Stimulated activated CD4-positive, alpha-beta T cell treated with anti-CD3 and anti-CD28 coated beads, Interleukin-15, amount 100 ng/mL, for 1 hour (primary cell): ENCODE measurements at places on chromosomes 6 and 20.

GRCh38 chr6:40720375-40720748 lies 133.2 kb upstream of the LRFN2 start:
- no peak for DNase-seq

- no peak for DNase-seq
These were observed 113.9 kb upstream of the CST7 start for GRCh38 chr20:24835195-24835594.

- no peak for DNase-seq
These were observed 283.9 kb upstream of the RIMS1 start for GRCh38 chr6:71602385-71603007.

DNA sequence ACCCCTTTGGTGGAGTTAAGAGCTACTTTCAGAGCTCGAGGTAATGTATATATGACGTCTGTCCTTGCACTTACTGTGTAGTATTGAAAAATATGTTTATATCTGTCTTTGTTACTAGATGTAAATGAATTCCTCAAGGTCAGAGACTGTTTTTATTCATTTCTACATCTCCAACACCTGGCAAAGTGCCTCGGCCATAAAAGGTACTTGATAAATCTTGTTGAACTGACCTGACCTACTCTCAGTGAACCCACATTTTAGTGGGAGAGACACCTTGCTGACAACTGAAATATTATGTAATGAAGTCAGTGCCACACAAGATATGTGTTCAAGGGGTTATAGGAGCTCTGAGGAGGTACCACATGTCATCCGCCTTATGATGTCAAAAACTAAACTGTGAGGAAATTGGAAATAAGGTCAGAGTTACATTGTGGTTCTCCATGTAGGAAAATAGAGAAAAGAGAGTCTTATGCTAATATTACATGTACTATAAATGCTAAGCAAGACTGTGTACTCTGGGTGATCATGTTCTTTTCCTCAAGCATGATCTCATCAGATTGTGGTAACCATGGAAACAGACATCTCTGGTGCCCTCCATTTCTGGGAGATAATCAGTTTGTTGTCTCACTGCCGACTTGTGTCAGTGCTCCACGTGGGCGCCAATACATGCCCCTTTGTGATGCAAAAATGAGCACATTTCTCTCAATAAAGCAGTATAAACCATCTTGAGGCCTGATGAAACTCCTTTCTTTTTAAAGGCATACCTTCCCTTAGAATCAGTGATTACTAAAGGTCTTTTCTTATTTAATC lies 5.7 kb upstream of the TMEM30A start:
- no peak for DNase-seq

DNA sequence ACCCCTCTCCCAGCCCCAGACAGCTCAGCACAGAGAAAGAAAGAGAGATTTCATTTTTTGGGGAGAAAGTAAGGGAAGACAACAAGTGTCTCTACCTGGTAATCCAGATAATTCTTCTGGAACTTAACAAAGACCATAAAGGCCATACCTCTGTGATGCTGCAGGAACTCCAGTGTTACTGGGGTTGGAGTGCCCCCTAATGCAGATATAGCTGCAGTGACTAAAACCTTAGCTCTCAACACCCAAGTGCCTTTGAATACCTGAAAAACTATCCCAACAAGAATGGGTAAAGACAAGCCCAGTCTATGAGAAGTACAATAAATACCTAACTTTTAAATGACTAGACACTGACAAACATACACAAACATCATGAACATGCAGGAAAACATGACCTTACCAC lies 365.3 kb upstream of the PTCHD4 start:
- DNase-seq: no peak

DNA sequence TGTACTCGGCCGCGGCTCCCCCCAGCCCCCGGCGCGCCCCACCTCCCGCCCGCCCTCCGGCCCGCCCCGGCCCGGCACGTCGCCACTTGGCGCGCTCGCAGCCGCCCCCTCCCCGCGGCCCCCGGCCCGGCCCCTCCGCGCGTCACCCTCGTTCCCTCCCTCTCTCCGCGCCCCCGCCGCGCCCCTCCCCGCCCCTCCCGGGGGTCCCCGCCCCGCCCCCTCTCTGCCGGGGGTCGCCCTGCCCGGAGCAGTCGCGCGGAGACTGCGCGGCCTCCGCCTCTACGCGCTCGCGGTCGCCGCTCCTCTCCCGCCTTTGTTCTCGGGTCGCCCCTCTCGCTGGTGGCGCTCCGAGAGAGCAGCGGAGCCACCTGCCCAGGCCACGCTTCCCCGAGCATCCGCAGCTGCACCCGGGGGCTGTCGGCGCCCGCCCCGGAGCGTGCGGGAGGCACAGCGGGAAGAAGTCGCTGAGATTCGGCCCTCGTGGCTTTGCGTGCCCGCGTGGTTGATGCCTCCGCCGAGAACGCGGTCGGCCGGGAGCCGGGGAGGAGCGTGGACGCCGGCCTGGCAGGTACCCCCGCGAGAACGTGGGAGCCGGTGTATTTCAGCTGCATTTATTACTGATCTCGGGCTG lies at the start of gene PHF10:
PHF10 (minus strand) TSS at position 7 of the 631 bp plus-strand sequence. CDS start 569 bp downstream, outside the sequence.
- peak; percentile 74 for DNase-seq

GRCh38 chr20:44594730-44595129 lies 12.4 kb downstream of the PKIG start:
- no peak for DNase-seq

DNA sequence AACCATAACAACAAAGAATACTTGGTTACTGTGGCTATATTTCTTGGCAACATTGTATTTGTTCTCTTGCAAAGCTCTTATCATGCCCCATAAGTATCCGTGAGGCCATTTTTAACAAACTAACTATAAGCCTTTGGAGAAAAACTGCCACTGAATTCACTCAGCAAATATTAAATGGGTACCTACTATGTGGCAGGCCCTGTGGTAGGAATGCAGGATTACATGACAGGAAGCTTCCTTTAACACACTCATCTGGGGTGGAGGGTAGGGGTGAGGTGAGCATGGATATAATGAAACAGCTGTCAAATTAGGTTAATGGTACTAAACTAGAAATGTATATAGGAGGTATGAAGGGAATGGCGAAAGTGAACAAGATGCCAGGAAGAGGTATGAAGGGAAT lies 504.8 kb downstream of the MEI4 start:
- no peak for DNase-seq

DNA sequence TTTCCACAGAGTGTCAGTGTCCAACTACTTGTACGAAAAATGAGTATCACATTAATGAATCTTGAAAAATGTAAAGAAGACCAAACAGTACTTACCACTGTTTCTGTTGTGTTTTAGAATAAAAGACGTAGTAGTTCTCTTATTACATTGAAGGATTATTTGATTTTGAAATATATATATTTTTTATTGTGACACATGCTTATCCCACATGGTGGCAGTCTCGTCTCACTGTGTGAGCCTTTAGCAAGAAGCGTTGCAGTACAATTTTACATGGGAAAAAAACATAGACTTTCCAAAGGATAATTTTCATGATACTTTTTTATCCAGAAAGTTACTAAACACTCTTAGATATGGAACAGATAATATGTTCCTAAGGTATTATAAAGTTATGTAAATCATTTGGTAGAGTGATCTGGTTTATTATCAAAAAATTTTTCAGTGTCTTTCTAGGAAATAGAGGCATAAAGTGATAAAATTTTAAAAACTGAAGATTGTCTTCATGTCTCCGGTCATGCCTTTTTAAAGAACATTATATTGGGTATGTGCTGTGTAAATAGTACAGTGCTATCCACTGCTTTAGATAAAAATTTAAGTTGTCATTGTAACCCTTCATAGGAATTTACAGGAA lies 117.5 kb upstream of the SAMD5 start:
- DNase-seq: no peak

DNA sequence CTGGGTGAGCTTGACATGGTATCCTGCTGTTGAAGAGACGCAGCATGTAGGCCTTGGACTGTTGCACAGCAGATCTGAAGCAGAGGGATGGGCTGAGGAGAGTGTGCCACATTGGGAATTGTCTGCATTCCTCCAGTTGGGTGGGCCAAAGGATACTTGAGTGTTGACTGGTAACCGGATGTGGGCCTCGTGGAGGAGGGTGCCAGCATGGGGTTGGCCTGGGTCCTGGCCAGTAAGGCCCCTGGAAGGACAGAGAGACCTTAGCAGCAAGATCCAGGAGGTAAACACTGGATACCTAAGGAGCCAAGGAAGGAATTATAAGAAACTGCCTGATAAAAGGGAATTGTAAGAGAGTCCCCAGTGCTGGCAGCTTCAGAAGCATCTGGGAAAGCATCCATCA lies 76.9 kb downstream of the FIG4 start:
- no peak for DNase-seq

GRCh38 chr6:50264995-50265571 lies 215.4 kb upstream of the DEFB112 start:
- DNase-seq: no peak

DNA sequence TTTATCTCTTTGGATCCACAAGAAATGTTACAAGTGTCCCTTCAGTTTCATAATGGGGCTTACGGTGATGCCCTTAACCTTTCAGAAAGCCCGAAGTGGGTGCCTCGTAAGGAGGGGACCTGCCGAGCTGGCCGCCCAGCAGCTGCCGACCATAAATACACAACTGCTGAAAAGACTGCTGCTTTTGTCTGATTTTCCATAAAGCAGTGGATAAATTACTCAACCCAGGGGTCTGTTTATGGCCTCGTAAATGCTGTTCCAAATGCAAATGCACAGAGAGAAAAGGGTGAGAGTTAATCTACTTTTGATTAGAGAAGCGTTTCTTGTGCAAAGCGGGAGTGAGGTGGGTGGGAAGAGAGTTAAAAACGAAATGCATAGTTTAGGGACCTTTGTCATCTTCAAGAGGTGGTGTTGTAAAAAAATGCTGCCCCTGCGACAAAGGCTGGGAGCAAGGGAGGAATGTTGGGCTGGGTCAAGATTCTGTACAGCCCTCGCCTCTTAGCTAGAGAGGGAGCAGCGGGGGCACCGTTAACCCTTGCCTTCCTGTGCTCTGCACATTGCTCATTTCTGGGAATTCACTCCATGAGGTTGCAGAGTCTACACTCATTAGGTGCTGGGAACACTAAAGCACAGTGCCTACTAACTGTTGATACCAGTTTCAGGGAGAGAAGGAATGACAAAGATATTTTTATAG lies 112.0 kb upstream of the MTHFD1L start:
- DNase-seq: no peak

DNA sequence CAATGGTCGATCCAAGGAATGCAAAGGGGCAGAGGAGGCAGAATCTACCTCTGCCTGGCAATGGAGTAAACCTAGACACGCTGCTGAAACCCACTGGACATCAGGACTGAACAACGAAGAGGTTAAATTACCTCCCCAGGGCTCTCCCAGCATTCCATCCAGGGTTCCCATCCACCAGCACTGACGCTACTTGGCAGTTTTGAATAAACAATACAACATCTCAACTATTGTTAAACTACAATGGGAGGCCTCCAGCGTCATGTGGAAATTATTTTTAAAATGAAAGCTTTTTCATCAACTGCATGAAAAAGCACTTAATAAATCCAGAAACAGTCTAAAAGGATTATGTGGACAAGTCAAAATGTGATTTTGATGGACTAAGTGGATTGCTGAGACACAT lies 96.8 kb upstream of the NHSL1 start:
- DNase-seq: no peak

DNA sequence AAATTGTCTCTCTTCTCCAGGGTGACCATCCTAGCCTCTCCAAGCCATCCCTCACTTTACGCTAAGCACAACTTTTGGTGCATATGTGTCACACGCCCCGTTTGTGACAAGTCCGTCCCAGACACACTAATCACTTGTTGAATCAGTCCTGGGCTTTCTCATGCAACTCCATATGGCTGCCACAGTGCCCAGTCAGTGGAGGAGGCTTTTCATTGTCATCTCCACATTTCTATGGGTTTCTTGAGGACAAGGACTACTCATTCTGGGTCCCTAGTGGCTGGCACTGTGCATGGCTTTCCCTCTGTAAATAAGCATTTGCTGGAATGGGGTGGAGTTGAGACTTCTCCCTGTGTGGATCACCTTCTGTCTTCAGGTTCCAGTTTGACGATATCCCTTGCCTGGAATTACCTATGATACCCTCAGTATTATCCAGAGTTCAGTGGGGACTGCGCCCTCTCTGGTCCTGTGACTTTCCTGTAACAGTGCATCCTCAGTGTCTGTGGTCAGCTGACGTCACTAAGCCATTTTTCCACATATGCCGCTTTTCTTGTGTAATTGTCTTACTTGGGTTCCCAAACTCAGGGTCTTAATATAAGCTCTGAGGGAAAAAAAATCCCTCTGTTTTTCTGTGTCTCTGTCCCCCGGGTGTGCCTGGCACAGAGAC lies 59.8 kb upstream of the MYL9 start:
- no peak for DNase-seq

DNA sequence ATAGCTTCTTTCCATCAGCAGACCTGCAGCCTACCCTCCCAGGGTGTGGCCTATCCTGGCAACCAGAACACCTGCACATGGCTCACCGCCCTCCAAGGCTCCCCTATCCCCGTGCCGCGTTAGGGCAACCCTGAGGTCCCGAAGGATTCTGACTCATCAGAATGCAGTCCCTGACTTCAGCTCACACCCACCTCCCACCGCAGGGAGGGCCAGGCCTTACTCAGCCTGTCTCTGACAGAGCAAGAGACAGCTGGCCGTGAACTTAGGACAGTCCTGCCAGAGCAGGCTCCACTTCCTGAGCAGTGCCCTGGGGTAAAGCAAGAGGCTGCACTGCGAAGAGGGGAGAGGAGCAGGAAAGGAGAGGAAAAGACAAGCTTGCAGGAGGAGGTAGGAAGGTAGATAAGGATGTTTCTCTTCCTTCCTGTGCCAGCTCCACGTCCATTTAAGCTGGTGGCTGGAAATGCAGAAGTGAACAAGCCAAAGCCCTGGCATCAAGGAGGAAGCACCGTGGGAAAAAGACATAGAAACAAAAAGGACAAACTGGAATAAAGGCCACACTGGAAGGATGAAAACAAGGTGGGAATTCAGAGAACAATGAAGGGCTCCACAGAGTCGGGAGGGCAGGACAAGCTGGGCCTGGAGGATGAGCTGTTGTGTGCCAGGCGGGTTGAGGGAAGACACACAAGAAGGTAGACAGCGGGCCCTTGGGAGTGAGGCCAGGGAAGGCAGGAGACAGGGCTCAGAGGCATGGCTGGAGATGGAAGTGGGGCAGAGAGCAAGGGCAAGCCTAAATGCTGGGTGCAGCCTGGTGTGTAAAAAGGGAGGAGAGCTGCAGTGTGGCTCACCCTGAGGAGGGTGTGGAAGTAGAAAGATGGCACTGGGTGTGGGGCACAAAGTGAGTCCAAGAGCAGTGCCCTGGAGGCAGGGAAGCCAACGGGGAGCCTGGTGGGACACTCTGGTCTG lies 102.7 kb downstream of the SLC23A2 start:
- DNase-seq: no peak

GRCh38 chr6:134288538-134289203 lies 29.2 kb downstream of the SGK1 start:
- DNase-seq: no peak

DNA sequence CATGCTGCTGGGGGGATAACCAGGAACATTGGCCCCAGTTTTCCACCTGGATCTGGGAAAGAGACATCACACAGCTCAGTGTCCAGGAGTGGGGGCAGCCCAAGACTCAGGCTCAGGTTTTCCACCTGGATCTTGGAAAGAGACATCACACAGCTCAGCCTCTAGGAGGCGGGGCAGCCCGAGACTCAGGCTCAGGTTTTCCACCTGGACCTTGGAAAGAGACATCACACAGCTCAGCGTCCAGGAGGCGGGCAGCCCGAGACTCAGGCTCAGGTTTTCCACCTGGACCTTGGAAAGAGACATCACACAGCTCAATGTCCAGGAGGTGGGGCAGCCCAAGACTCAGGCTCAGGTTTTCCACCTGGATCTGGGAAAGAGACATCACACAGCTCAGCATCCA lies 361.6 kb downstream of the THBS2 start:
- no peak for DNase-seq
